Lower leg skin (tissue), 4 donors: ENCODE measurements at places on chromosomes 16 and 17. TPM values are rescaled to one million over a fixed set of nuclear protein-coding genes. Genes with fewer than 3 reads are reported as not detected.

DNA sequence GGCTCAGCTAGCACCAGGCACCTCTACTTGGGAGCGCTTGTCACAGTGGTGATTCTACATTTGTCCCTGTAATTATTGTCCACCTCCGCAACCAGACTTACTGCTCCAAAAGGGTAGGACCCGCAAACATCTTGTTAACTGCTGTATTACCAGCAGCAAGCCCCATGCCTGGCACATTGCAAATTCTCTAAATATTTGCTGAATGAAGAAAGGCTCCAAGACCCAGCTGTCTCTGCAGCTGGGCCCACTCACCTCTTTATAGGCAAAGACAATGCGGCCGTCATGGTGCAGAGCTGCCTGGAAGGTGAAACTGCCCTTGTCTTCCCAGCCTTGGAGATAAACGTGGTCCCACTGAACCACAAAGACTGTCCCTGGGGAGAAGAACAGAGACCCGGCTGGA is 44.3 kb downstream of the PLXDC1 start:
- DNase-seq: no peak

GRCh38 chr17:42759982-42760651 is 910 bp upstream of the RAMP2 start:
- no peak for DNase-seq

DNA sequence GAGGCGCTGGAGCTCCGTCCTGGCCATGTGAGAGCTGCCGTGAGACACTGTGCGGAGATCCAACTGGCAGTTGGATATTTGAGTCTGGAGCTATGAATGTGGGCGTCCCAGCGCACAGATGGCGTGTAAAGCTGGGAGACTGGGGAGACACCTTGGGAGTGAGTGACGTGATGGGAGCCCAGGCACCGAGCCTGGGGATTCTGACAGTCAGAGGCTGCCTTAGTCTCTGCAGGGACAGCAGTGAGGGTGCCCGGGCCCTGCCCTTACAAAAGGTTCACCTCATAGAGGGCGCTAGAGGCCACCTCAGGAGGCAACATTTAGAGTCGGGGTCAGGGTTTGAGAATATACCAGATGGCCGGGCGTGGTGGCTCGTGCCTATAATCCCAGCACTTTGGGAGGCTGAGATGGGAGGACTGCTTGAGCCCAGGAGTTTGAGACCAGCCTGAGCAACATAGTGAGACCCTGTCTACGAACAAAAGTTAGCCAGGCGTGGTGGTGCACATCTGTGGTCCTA is 194.1 kb upstream of the GSE1 start:
- peak; percentile 77 for DNase-seq

OMG gene
- total RNA-seq: not detected

SMIM36 gene
- total RNA-seq: not detected

- DNase-seq: no peak
Measured at GRCh38 chr17:40915199-40915661, 22.2 kb downstream of the KRT23 start.

AXIN2 gene
- 15.9 TPM for total RNA-seq
